ENCODE measurements at places on chromosomes 13 and 19.

GRCh38 chr19:56356944-56357343 lies 36.4 kb downstream of the ZNF582 start:
- H3K4me3 ChIP-seq: no peak overlapping the region
- H3K36me3 ChIP-seq: no peaks in the 10 kb centered on the region
- no peak for DNase-seq
- no peaks in the 10 kb centered on the region for H3K27me3 ChIP-seq
- H3K4me1 ChIP-seq: no peaks in the 10 kb centered on the region

- H3K36me3 ChIP-seq: no peaks in the 10 kb centered on the region
- no peaks in the 10 kb centered on the region for H3K4me1 ChIP-seq
- H3K27ac ChIP-seq: no peak overlapping the region
- H3K4me3 ChIP-seq: no peak overlapping the region
- peaks cover 28% of the 10 kb centered on the region for H3K27me3 ChIP-seq
These were observed 5.8 kb downstream of the KLF2 start for GRCh38 chr19:16330368-16330801.

GRCh38 chr13:49935171-49936074 lies 717 bp downstream of the SPRYD7 start:
- no peaks in the 10 kb centered on the region for H3K36me3 ChIP-seq
- peak; percentile 88 for DNase-seq
- peak overlapping the region; percentile 63 for H3K27ac ChIP-seq
- no peaks in the 10 kb centered on the region for H3K4me1 ChIP-seq

- peaks cover 35% of the 10 kb centered on the region for H3K4me1 ChIP-seq
- H3K4me3 ChIP-seq: no peak overlapping the region
- no peaks in the 10 kb centered on the region for H3K27me3 ChIP-seq
- no peak overlapping the region for H3K27ac ChIP-seq
- H3K36me3 ChIP-seq: no peaks in the 10 kb centered on the region
These were observed 239.7 kb upstream of the MAB21L1 start for GRCh38 chr13:35716186-35716585.

DNA sequence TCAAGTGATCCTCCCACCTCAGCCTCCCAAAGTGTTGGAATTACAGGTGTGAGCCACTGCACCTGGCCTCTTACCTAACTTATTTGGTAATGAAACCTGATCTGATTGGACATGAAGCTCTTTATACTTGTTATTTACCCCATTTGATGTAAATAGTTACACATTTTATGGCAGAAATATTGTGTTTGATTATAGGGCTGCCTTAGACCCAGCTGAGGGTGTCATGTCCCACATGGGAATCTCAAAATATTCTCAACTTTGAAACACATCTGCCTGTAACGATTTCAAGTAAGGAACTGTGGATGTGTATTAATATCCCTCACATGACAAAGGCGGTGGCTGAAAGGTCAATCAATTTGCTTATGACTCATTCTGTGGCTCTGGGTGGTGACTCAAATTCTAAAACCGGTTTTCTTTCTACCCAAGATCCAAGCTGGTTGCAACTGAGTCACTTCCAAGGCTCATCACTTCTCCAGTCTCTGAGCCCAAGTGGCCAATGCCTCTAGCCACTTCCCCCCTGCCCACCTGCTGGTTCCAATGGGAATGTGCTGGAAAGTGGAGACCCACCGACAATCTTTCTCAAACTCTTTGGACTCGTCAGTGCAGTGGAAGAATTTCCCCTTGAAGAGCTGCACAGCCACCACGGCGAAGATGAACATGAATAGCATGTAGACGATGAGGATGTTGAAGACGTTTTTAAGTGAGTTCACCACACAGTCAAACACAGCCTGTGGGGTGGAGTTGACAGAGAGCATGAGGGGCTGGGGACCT lies 110.9 kb downstream of the IER2 start:
- no peaks in the 10 kb centered on the region for H3K36me3 ChIP-seq
- DNase-seq: peak; percentile 93
- H3K27ac ChIP-seq: no peak overlapping the region

- no peaks in the 10 kb centered on the region for H3K4me1 ChIP-seq
- H3K27me3 ChIP-seq: no peaks in the 10 kb centered on the region
- no peak for DNase-seq
- no peak overlapping the region for H3K4me3 ChIP-seq
These were observed 72.8 kb upstream of the CLDN10 start for GRCh38 chr13:95479731-95480130.
